Lower leg skin (tissue), 4 donors: ENCODE measurements at places on chromosomes 1 and 21. TPM values are rescaled to one million over a fixed set of nuclear protein-coding genes. Genes with fewer than 3 reads are reported as not detected.

The C1QC gene
- total RNA-seq = 63.0 TPM

The LCE1B gene
- total RNA-seq = 207 TPM

The PCAT6 gene
- total RNA-seq = 4.6 TPM

The SV2A gene
- total RNA-seq = 0.38 TPM

The CD48 gene
- 4.3 TPM for total RNA-seq

The S100A7 gene
- 23.2 TPM for total RNA-seq

The TMEM240 gene
- 0.57 TPM for total RNA-seq

The GNAT2 gene
- total RNA-seq = not detected

The HMCN1 gene
- 8.1 TPM for total RNA-seq

The G0S2 gene
- 68.7 TPM for total RNA-seq

The PTBP2 gene
- 14.5 TPM for total RNA-seq

The ACAP3 gene
- 112 TPM for total RNA-seq

The SAMSN1 gene
- 1.5 TPM for total RNA-seq

The CALML6 gene
- 0.13 TPM for total RNA-seq

The ESRRG gene
- total RNA-seq = 6.8 TPM

The SIK1 gene
- 43.5 TPM for total RNA-seq

The SNIP1 gene
- 17.1 TPM for total RNA-seq

The GJA5 gene
- 6.6 TPM for total RNA-seq

The SEMA4A gene
- total RNA-seq = 44.8 TPM

The DYRK3 gene
- total RNA-seq = 1.4 TPM

The CLCNKB gene
- not detected for total RNA-seq

The CACYBP gene
- total RNA-seq = 56.0 TPM

The TSPAN1 gene
- 2.9 TPM for total RNA-seq

The SERTAD4 gene
- 18.1 TPM for total RNA-seq

The PODN gene
- total RNA-seq = 12.4 TPM

The OR2T29 gene
- 0.49 TPM for total RNA-seq

The GSTM1 gene
- not detected for total RNA-seq

The IL19 gene
- not detected for total RNA-seq

The PCP4L1 gene
- 9.1 TPM for total RNA-seq

The GALNT2 gene
- total RNA-seq = 11.0 TPM

The OPTC gene
- total RNA-seq = not detected

The ZNF687 gene
- total RNA-seq = 34.7 TPM

The NT5C1A gene
- total RNA-seq = not detected

The GUCA2B gene
- not detected for total RNA-seq

The ATP6V1G3 gene
- total RNA-seq = not detected

The PLEKHG5 gene
- total RNA-seq = 126 TPM

The LCE3B gene
- total RNA-seq = not detected

The SRSF10 gene
- 48.0 TPM for total RNA-seq
